ENCODE measurements at places on chromosomes 1 and 21. TPM values are rescaled to one million over a fixed set of nuclear protein-coding genes. Genes with fewer than 3 reads are reported as not detected.

CYYR1 gene
- not detected for total RNA-seq

TIE1 gene
- 3.3 TPM for total RNA-seq

FCER1A gene
- total RNA-seq = not detected

PCSK9 gene
- under 0.01 TPM for total RNA-seq

PDC gene
- total RNA-seq = not detected

PRR9 gene
- not detected for total RNA-seq

OR2L2 gene
- total RNA-seq = not detected

RGS16 gene
- 0.28 TPM for total RNA-seq

TTC24 gene
- not detected for total RNA-seq

BLZF1 gene
- 24.2 TPM for total RNA-seq

DARS2 gene
- 22.8 TPM for total RNA-seq

CELSR2 gene
- total RNA-seq = 1.3 TPM

ADORA3 gene
- total RNA-seq = not detected

GSTM5 gene
- total RNA-seq = 0.28 TPM

FAM43B gene
- total RNA-seq = not detected

RAB3B gene
- 91.9 TPM for total RNA-seq

DIRAS3 gene
- total RNA-seq = 8.6 TPM

MPL gene
- total RNA-seq = not detected

ETNK2 gene
- 24.7 TPM for total RNA-seq

SNAPIN gene
- 40.9 TPM for total RNA-seq

AADACL4 gene
- not detected for total RNA-seq

C1orf226 gene
- total RNA-seq = under 0.01 TPM

OR2T35 gene
- not detected for total RNA-seq

GSTM3 gene
- 131 TPM for total RNA-seq

ZBTB17 gene
- total RNA-seq = 29.7 TPM

NCAM2 gene
- 5.0 TPM for total RNA-seq

IFNLR1 gene
- not detected for total RNA-seq

GBP6 gene
- total RNA-seq = not detected

ANGEL2 gene
- 44.1 TPM for total RNA-seq

CFAP107 gene
- not detected for total RNA-seq

ADAM30 gene
- total RNA-seq = not detected

GUCA2A gene
- not detected for total RNA-seq

SH2D2A gene
- total RNA-seq = 0.28 TPM

IL10 gene
- total RNA-seq = not detected

PSMB2 gene
- 28.1 TPM for total RNA-seq
